Iris pigment epithelial cell (primary cell): ENCODE measurements at places on chromosomes 4 and X.

DNA sequence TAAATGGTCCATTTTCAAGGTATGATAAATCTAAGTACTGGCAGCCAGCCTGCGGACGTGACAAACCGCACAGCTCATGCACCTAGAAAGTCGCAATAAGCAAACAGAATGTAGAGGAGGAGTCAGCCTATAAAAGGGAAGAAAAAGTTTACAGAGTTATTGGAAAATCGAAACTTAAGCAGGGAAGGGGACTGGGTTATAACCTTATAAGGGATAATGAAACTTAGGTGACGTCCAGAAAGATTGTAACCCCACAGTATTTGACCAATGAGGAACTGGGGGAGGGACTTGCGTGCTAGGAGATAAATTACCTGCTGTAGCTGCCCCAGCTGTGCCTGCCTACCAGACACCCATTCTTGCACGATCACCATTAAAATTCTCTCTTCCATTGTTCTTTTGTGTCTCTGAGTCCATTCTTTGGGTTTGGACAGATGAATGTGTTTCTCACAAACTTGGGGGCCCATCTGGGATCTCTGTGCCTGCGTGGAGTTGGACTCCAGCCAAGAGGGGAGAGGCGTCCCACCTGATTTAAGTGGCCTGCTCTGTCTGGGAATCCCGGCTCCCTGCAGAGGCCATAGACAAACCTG is 61.0 kb downstream of the ZCCHC12 start:
- DNase-seq = no peak

GRCh38 chrX:115642895-115643530 is 82.0 kb downstream of the PLS3 start:
- DNase-seq = peak; percentile 67

- no peak for DNase-seq
Observed at GRCh38 chrX:3143043-3143799, 102.0 kb downstream of the ARSF start.

DNA sequence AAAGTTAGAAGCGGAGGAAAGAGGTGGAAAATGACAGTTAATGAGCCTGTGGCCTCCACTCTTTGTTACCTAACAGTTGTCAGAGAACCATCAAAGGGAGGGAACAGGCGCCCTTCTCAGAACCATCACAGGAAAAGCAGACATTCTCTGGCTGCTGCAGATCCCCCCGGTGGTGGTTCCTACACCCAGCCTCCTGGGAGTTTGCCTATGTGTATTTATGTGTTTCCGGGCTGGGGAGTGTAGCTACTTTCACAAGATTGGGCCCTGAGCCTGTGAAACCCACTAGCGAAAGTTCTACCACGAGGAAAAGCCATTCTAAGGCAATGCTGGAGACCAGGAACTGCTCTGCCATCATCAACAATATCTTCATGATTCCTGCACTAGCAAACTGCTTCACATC is 52.7 kb upstream of the BCOR start:
- no peak for DNase-seq

- no peak for DNase-seq
Observed at GRCh38 chrX:125204681-125205132, 115.0 kb upstream of the TEX13C start.

DNA sequence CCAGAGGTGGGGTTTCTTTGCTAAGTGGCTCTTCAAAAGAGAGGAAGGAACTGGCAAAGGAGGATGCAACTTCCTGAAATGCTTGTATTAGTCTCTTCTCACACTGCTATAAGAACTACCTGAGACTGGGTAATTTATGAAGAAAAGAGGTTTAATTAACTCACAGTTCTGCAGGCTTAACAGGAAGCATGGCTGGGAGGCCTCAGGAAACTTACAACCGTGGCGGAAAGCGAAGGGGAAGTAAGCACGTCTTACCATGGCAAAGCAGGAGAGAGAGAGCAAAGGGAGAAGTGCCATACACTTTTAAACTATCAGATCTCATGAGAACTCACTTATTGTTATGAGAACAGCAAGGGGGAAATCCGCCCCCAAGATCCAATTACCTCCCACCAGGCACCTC is 505.7 kb downstream of the ZNF674 start:
- DNase-seq = no peak

GRCh38 chrX:149003863-149004660 is 501.0 kb downstream of the IDS start:
- peak; percentile 0 for DNase-seq
